Adrenal gland (tissue), 19 donors: ENCODE measurements at places on chromosomes 4 and X.

- no peaks in the 10 kb centered on the region for H3K4me1 ChIP-seq
- no peaks in the 10 kb centered on the region for H3K27me3 ChIP-seq
- H3K27ac ChIP-seq = no peak overlapping the region
- H3K36me3 ChIP-seq = no peaks in the 10 kb centered on the region
Measured at GRCh38 chrX:130468395-130468923, 66.7 kb downstream of the RBMX2 start.

- no peak for DNase-seq
- H3K4me1 ChIP-seq = no peaks in the 10 kb centered on the region
- H3K4me3 ChIP-seq = no peak overlapping the region
- no peaks in the 10 kb centered on the region for H3K36me3 ChIP-seq
- H3K27me3 ChIP-seq = no peaks in the 10 kb centered on the region
Measured at GRCh38 chr4:26183017-26183416, 137.8 kb upstream of the RBPJ start.

DNA sequence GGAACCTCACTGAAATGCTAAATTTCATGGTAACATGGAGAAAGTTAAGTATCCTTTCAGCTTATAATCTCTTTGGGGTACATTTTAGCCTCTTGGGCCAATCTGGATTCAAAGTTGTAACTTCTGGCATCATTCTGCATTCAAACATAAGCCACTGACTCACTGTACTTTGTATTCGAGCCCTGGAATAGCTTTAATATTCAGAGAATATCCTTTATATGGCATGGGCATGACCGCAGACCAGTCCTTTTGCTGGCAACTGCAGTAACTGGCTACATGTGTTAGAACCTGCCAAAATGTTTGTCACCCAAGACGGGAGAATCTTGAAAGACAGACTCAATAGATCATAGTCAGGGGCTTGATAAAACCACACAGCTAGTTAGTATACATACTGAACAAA lies 3.3 kb downstream of the GASK1B start:
- no peaks in the 10 kb centered on the region for H3K27me3 ChIP-seq
- no peaks in the 10 kb centered on the region for H3K36me3 ChIP-seq
- H3K4me1 ChIP-seq = peaks cover 37% of the 10 kb centered on the region
- H3K4me3 ChIP-seq = peak overlapping the region; percentile 58

DNA sequence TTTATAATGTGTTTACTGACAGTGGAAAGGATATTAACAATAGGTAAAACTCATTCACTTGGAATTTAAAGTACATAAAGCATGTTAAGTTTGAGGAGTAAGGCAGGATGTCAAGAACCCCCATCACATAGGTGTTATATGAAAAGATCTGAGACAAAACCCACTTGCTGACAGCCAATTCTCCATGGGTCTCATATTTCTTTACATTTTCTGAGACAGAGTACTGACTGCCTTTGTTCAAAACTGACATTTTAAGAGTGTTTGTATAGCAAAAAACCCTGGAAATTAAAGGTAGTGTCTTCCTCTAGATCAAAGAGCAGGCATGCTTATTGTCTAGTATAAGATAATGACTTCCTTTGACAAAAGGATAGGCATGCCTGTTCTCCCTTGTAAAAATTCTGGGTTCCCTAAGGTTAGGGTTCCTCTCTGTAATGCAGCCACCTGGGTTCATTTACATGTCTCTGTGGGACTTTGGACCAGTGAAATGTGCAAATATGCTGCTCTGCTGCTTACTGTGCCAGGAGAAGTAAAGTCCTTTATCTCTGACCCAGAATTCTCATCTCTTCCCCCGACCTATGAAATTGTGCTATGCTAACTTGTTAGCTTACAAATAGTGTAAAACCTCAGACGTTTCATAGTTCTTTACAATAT lies 123.6 kb downstream of the PCDH18 start:
- no peaks in the 10 kb centered on the region for H3K4me1 ChIP-seq
- DNase-seq = no peak
- no peaks in the 10 kb centered on the region for H3K36me3 ChIP-seq
- no peak overlapping the region for H3K4me3 ChIP-seq
- no peak overlapping the region for H3K27ac ChIP-seq

DNA sequence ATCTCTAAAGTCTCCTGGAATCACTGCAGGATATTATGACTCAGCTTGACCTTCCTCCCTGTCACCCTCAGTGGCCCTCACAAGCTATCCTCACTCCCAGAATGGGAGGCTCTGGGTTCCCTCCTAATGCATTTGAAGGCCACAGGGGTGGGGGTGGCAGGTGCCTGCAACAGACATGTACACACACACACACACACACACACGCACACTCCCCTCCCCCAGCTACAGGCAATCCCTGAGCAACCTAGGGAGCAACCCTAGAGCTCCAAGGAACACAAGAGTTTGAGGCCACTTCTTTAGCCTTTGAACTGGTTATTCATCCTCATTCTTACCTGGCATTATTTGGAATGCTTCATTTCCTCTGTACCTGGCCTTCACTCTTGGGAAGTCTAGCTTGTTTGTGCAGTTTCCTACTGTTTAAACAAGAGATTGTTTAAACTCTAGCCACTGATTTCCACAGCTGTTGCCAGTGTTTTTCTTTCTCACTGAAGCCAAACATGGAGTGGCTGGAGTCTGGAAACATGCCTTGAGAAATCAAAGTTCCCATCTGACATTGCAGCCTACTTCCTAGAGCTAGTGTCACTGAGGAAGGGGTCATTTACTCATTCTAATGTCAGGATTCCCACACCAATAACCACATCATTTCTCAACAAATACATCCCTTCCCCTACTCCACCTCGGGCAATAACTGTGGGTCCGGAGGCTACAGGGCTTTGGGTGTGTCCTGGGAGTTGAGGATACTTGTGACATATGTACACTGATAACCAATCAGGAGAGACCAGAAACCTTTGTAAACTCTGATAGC lies 37.7 kb downstream of the MAOA start:
- no peak overlapping the region for H3K4me3 ChIP-seq
- H3K27ac ChIP-seq = peak overlapping the region; percentile 30
- H3K4me1 ChIP-seq = no peaks in the 10 kb centered on the region

DNA sequence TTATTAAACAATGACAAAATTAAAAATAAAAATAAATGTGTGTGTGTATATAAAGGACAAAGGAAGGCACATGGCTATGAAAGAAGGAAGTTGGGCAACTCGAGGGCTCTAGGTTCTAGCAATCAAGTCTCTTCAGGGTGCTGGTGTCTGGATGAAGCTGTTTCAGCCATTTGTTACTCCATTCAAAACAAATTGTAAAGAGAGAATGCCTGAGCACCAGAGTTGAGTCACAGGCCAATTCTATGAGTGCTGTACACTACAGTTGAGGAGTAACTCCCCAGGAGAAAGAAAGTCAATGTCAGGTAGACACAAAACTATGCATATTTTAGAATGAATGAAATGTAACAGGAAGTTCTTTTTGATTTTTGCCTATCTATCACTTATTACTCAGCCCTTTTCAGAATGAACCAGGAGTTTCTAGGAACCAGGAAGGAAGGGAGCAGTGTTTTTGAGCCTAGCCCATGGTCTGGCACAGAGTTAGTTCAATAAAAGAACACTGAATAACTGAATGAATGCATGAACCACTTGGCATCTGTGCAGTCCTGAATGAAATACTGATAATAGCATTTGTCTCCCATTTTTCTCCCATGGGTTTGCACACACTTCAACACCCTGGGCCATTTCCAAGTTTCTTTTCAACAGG lies 151.7 kb upstream of the CPEB2 start:
- DNase-seq = no peak
- no peaks in the 10 kb centered on the region for H3K36me3 ChIP-seq
- no peaks in the 10 kb centered on the region for H3K27me3 ChIP-seq
- H3K27ac ChIP-seq = no peak overlapping the region

GRCh38 chrX:68835104-68835442 lies 6.3 kb downstream of the EFNB1 start:
- DNase-seq = no peak
- no peaks in the 10 kb centered on the region for H3K4me1 ChIP-seq
- H3K27me3 ChIP-seq = no peaks in the 10 kb centered on the region
- no peaks in the 10 kb centered on the region for H3K36me3 ChIP-seq

GRCh38 chrX:12911122-12911470 lies 4.7 kb downstream of the TLR8 start:
- H3K4me1 ChIP-seq = no peaks in the 10 kb centered on the region
- no peak overlapping the region for H3K4me3 ChIP-seq
- no peak for DNase-seq
- no peaks in the 10 kb centered on the region for H3K36me3 ChIP-seq
- H3K27ac ChIP-seq = no peak overlapping the region

GRCh38 chrX:131764216-131764615 lies 220.3 kb downstream of the OR13H1 start:
- no peak overlapping the region for H3K4me3 ChIP-seq
- no peaks in the 10 kb centered on the region for H3K36me3 ChIP-seq
- peaks cover 8% of the 10 kb centered on the region for H3K4me1 ChIP-seq

DNA sequence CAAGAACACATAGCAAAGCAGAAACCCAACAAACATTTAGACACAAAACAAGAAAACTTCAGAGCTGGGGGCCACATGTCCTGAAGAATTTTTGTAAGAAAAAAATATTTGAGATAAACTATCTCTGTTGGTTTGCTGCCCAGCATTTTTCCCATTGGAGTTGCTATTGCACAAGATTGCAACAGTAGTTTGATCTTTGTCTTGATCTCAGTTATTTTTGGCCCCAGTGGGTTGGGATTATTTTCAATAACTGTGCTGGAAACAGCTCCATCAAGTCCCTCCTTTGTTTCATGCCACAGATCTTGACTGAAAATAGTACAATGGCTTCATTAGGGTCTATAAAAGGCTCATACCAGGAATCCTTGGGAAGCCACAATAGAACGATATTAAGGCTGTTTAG lies 103.8 kb upstream of the RAI2 start:
- no peaks in the 10 kb centered on the region for H3K4me1 ChIP-seq

GRCh38 chr4:26772096-26772873 lies 88.4 kb upstream of the STIM2 start:
- H3K36me3 ChIP-seq = peaks cover 6% of the 10 kb centered on the region
- no peaks in the 10 kb centered on the region for H3K4me1 ChIP-seq

DNA sequence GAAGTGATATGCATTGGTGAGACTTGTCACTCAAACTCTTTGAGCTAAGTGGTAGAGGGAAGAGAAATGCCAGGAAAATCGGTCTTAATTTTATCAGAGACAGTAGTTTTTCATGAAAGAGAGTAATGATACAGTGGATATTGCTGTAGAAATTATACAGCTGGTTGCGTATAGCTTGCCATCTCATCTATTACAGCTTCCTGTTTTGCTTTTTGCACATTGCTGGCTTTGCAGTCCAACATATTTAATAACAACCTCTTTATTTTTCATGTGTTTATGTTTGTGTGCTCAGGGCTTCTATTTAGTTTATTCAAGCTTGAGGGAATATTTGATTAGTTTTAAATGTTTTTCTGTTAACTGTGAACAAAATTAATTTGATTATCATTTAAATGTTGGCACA lies 11.5 kb downstream of the SMAD1 start:
- H3K36me3 ChIP-seq = no peaks in the 10 kb centered on the region
- H3K4me1 ChIP-seq = peaks cover 11% of the 10 kb centered on the region
- no peak overlapping the region for H3K27ac ChIP-seq
- H3K27me3 ChIP-seq = no peaks in the 10 kb centered on the region

GRCh38 chr4:24105327-24106038 lies 215.6 kb upstream of the PPARGC1A start:
- no peaks in the 10 kb centered on the region for H3K36me3 ChIP-seq
- no peaks in the 10 kb centered on the region for H3K4me1 ChIP-seq
- H3K27me3 ChIP-seq = no peaks in the 10 kb centered on the region
- no peak for DNase-seq
- H3K4me3 ChIP-seq = no peak overlapping the region
- no peak overlapping the region for H3K27ac ChIP-seq

DNA sequence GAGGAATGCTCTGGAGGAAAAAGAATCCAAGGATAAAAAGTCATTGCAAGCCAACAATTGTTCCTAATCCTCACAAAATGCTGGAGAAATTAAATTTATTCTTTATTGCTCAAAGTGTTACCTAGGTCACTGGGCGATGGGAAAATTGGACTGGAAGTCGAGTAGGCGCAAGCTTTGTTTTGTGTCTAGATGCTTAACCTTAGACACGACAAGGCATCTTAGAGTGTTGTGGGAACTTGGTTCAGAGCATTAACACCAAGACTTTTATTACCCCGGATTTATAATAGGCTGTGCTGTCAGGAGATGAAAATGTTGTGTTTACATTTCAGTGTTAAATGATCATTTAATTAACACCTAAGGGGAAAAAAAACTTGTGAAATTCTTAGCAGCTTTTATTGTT lies 25.1 kb downstream of the SLIT2 start:
- H3K27ac ChIP-seq = no peak overlapping the region
- H3K4me1 ChIP-seq = no peaks in the 10 kb centered on the region

- H3K27me3 ChIP-seq = no peaks in the 10 kb centered on the region
- no peaks in the 10 kb centered on the region for H3K4me1 ChIP-seq
- no peak overlapping the region for H3K4me3 ChIP-seq
Measured at GRCh38 chr4:135418353-135418752, 1216.8 kb upstream of the PABPC4L start.

DNA sequence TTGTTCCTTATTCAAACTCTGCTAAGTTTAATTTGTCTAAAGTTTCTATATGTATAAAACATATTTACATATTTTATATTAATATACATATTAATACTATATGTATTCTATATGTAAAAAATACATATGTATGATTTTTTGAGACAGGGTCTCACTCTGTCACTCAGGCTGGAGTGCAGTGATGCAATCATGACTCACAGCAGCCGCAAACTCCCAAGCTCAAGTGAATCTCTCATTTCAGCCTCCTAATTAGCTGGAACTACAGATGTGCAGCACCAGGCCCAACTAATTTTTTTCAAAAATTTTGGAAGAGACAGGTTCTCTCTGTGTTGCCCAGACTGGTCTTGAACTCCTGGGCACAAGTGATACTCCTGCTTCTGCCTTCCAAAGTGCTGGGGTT lies 684.9 kb downstream of the TRAM1L1 start:
- H3K27ac ChIP-seq = no peak overlapping the region
- no peaks in the 10 kb centered on the region for H3K4me1 ChIP-seq
- no peak overlapping the region for H3K4me3 ChIP-seq
- H3K27me3 ChIP-seq = no peaks in the 10 kb centered on the region

DNA sequence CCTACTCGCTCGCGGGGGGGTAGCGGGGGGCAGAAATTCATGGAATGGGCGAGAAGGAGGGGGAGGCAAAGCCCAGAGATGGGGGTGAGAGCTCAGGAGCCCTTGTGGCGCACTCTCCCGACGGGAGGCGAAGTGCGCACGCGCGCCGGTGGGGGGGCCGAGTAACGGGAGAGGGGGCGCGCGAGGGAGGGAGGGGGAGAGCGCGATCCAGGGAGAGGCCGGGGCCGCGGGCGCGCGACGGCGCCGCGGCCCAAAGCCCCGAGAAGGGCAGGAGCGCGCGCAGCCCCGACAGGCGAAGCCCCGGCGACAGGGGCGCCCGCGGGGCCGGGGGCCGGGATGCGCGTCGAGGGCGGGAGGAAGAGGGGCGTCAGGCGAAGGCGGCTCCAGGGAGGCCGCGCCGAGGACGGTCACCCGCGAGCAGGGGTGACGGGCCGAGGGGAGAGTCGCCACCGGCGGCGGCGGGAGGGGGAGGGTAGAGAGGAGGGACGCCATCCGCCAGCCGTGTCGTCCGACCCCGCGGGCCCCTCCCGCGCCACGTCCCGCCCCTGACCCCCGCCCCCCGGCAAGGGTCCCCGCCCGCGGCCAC lies 421 bp downstream of the MECP2 start:
- no peak overlapping the region for H3K4me3 ChIP-seq
- no peaks in the 10 kb centered on the region for H3K36me3 ChIP-seq
- peaks cover 4% of the 10 kb centered on the region for H3K27me3 ChIP-seq

GRCh38 chrX:15882704-15883539 lies 28.3 kb upstream of the AP1S2 start:
- H3K27ac ChIP-seq = no peak overlapping the region
- H3K4me3 ChIP-seq = no peak overlapping the region
- no peaks in the 10 kb centered on the region for H3K36me3 ChIP-seq
- DNase-seq = no peak
